ENCODE measurements at places on chromosomes 1 and 21.

DNA sequence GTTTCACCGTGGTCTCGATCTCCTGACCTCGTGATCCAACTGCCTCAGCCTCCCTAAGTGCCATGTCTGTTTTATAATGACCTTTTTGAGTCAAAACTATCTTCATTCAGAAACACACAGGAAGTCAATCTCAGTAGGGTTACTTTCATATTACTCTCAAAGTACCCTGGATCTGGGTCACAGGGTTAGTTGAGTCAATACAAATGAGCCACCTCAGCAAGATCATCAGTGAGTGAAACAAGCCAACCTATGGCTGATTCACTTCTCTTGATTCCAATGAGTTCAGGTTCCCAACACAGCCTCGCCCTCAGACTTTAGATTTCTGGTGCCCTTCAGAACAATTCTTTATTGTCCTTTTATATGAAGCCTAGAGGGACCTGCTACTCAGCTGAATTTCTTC lies 76.9 kb downstream of the ZC3H11B start:
- DNase-seq = no peak

DNA sequence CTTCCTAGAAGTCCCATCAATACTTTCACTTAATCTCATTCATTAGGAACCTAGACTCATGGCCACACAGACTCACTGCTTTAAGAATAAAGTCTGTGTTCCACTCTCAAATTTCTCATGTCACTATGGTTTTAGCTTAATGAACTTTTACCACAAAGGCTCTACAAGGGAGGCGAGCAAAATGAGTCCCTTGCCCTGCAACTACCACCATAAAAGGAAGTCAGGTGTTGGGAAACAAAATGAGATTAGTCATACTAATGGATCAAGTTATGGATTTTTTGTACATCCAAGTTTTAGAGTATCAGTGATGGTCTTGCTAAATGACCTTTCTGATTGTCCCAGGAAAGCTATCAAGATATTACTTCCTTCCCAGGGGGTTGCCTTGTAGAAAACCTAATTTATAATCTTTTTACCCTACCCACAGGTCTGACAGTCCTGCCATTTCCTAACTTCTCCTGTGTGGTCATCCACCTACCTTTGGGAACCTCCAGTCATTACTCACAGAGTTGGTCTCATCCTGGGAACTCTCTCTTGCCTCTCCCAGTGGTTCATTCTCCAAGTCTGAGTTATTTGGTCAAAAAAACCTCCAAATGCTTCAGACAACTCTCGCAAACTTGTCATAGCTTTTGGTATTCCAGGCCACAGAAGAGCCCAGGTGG lies 51.8 kb upstream of the SLC16A1 start:
- DNase-seq = no peak

GRCh38 chr21:44820851-44821250 lies 3.0 kb upstream of the SUMO3 start:
- DNase-seq = no peak

GRCh38 chr1:222588135-222588534 lies 1.6 kb downstream of the TAF1A start:
- DNase-seq = no peak

GRCh38 chr1:218967836-218968235 lies 205.8 kb upstream of the LYPLAL1 start:
- DNase-seq = no peak

DNA sequence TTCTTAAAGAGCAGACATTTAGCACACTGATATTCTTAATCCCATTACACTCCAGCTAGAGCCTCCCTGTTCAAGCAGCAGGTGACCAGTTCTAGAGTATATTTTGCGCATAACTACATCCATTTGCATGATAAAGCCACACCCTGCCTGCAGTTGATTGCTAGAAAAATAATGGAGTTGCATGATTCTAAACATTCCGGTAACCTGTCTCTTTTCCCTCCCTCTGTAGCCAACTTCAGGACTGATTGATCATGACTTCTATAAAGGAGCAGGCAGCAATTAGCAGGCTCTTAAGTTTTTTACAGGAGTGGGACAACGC lies 14.9 kb downstream of the ARMH1 start:
- no peak for DNase-seq

DNA sequence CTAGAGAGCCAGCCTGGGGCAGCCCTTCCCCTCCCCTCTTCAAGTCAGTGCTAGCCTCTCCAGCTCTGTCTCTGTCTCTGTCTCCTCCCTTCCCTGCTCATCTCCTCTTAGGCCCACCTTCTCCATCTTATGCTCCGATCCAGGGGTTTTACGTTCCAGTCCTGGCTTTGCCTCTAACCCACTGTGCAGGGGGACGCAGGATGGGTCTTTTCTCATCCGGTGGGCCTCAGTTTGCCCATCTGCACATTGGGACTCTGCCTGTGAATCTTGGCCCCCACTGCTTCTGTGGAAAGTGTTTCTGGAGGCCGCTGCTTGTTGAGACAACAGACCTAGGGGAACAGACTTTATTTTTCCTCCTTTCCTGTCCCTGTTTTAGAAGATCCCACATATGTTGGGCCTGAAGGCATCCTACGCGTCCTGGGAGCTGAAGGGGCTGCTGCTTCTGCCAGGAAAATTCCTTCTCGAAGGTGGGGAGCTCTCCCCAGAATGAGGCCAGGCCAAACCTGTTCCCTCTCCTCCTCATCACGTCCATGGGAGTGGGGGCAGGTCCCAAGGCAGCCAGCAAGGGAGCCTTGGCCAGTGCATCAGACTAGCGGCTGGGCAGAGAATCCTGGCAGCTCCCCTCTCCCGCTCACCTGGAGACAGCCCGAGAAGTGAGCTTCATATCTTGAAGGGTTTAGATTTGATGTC lies 99.5 kb upstream of the CSF3R start:
- DNase-seq = no peak

DNA sequence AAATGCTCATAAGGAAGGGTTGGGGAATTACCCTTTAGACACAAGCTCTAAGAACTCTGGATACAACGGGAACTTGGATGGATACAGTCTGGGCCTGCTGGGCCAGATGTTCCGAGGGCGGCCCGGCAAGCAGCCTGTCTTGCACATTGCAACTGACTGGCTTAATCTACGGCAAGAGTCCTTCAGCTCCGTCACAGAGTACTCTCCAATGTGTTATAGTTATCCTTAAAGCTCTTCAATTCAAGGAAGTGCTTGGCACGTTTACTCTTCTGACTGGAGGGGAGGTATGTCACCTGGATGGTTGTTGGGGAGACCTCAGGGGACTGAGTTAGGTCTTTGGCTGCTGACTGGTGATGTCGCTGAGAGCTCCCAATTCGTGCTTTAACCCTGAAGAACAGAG lies 1.1 kb upstream of the CFAP141 start:
- peak; percentile 17 for DNase-seq

DNA sequence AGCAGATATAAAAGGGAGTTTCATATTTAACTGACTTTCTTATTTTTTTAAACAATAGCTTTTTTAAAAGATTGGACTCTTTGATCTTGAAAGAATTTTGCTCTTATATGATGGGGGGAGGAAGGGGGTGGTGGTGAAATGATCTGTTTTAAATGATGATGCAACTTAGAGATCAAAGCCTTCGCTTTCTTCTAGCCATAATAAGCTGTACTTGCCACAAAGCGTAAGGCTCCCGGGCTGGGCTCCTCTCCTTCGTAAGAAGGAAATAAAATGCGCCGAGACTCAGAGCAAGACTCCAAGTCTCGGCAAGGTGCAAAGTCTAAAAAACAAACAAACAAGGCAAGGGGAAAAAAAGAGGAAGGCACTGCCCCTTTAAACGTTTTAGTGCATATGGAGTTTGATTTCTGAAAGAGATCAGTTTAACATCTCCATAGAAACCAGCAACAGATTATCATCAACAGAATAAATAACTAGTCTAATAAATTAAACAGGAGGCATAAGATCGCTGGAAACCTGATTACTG lies 3.3 kb downstream of the CASZ1 start:
- DNase-seq = no peak

GRCh38 chr21:25936776-25937175 lies 202.0 kb downstream of the GABPA start:
- no peak for DNase-seq

Data from anterior cingulate cortex (tissue), 58 donors.